Naive thymus-derived CD8-positive, alpha-beta T cell (primary cell): ENCODE measurements at places on chromosomes 2 and 18.

DNA sequence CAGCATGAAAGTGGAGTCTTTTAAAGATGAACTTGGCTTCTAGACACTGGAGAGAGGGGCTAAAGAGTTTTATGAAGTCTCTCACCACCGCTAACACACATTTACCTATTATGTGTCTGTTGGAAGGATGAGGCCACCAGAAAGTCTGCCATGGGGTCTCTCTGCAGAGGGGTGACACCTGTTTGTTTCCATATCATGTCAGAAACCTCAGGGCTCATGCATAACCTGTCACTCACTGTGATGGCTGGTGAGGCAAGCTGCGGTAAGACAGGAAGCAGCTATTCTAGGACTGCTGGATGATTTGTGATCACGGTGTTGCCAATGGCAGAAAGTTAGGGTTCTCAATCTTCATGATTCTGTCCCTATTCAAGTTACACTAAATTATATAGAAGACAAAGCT, 60.8 kb upstream of the DNMT3A start:
- DNase-seq = no peak

- no peak for DNase-seq
Measured at GRCh38 chr18:5455674-5456073, 88.1 kb downstream of the EPB41L3 start.

GRCh38 chr18:28650860-28651259, 473.9 kb upstream of the CDH2 start:
- DNase-seq = no peak

- DNase-seq = no peak
Measured at GRCh38 chr2:20615466-20616241, 35.2 kb downstream of the HS1BP3 start.

DNA sequence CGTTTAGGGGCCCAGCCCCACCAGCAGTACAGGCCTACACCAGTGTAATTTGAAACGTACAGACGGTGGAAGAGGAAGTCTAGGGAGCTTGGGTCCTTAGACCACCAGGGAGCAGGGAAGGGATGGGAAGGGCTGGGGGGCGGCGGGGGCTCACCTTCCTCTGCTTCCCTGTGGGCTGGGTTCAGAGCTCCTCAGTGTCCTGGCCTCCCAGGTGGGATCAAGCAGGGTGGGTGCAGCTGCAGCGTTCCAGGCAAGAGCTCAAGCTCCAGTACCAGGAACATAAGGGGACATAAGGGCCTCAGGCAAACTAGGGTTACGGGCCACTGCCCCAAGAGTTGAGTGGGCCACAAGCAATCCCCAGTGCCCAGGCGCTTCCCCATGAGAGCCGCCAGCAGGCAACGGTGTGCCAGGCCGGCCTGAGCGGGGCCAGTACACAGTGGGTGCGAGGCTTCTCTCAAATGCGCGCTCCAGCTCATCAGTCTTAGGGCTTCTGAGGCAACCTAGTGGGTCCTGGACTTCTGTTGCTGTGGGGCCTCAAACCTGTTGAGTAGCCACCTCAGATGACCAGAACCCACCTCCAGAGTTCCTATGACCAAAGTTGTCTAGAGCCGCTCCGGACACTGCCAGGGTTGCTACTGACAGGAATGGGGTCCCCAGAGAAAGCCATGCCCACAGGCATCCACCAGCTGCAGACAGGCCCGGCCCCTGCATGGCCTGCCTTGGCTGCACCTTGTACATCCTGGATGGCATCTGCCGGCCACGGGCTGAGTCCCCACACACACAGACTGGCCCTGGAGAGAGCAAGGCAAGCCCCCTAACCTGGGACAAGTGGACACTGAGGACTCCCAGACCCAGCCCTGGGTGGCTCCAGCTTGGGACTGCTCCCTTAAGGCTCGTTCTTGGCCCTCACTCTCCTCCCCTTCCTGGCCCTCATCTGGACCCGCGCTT, 5.2 kb downstream of the ANKRD23 start:
- no peak for DNase-seq

- no peak for DNase-seq
Measured at GRCh38 chr18:36849288-36850006, 20.5 kb downstream of the KIAA1328 start.

- no peak for DNase-seq
Measured at GRCh38 chr18:68940039-68940438, 142.2 kb downstream of the CCDC102B start.
